CD8-positive, alpha-beta memory T cell (primary cell): ENCODE measurements at places on chromosomes 11 and 22.

DNA sequence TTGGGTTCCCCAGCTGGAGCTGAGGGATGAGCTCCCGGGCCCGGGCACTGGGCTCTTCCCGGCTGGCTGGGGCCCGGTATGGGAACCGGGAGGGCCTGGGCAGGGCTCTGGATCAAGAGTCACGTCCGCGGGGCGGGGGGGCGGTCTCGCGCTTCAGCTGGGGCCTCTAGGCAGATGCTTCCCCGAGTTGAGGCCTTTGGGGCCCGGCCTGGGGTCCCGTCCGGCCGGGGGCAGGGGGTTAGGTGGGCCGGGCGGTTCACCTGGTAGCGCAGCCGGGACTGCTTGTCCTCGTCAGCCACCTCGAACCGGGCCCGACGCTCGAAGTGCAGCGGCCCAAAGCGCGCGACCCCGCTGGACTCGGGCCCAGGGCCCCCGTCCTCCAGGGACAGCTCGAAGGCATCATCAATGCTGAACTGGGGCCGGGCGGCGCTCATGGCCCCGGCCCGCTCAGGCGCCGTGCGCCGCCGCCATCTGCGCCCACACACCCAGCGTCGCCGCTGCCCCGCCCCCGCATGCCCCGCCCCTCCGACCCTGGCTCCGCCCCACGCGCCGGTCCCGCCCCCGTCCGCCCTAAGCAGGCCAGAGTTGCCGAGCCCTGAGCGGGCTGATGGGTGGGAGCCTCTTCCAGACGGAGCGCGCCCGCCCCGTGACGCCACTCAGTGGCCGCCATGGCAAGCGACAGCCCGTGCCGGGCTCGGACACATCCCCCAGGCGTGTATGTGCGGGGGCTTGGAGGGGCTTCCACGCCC is at the start of gene TMEM134:
Gene TMEM134 (minus strand): TSS at position 493 of the 749 bp plus-strand sequence. CDS start 59 bp downstream, at position 434.
- DNase-seq: peak; percentile 87

- DNase-seq: no peak
These were observed 106.8 kb downstream of the GRAMD1B start for GRCh38 chr11:123536690-123537437.

DNA sequence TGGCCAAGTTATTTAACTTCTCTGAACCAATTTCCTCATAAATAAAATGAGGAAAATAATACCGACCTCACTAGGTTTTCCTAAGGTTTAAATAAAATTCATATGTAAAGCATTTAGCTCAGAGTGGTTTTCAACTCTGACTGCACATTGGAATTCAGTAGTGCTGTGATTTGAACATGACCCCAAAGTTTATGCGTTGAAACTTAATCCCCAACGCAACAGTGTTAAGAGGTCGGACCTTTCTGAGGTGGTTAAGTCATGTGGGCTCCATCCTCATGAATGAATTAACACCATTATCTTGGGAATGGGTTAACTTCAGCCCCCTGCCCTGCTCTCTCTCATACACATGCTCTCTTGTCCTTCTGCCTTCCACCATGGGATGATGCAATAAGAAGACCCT is 322.2 kb downstream of the AASDHPPT start:
- DNase-seq: no peak

DNA sequence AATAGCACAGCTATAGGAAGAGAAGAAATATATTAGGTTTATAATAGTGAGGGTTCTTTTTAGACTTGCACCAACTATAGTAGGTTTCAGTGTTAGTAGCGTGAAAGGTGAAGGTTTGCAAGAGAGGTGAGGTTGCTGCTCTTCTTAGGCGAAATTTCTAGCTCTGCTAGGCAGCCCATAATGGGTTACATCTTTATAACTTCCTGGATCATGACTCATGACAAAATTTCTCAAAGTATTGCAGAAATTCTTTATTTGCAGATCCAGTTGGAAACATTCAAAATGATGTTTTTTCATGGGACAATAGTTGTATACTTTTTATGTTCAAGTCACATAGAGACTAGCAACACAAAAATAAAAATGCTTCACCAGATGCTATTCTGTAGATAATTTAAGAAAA is 260.0 kb downstream of the SOX6 start:
- no peak for DNase-seq

DNA sequence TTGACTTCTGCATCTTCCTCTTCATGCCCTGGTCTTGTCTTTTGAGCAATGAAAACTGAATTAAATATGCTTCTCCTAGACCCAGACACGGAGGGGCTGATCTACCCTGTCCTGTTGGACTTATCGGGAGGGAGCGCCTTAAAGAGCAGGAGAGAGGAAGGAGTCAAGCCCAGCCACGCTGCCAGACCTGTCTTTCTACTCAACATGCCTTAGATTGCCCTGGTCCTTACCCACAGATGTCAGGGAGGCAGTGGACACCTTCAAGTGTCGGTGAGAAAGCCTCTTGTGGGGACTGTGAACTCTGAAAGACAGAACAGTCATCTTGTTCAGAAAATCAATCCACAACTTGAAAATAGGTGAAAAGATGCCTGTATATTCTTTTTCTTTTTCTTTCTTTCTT is 61.8 kb downstream of the IRAG1 start:
- no peak for DNase-seq

DNA sequence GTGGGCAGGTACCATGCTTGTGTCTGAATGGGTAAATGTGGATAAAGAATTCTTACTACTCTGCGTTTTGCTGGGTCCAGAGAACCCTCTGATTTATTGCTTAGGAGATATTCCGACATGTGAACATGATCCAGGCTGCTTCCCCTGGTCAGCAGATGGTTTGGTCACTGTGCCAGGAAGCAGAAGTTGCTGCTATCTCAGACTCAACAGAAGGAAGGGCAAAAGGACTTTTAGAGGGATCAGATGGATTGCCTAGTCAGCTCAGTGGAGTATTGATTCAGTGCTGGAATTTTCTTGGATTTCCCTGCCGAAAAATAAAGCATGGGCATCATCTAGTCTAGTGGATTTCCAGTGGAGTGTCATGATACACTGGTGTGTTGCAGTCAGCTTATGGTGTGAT is 440.1 kb downstream of the NTM start:
- no peak for DNase-seq

GRCh38 chr11:44004452-44005062 is 43.2 kb upstream of the ACCSL start:
- no peak for DNase-seq

DNA sequence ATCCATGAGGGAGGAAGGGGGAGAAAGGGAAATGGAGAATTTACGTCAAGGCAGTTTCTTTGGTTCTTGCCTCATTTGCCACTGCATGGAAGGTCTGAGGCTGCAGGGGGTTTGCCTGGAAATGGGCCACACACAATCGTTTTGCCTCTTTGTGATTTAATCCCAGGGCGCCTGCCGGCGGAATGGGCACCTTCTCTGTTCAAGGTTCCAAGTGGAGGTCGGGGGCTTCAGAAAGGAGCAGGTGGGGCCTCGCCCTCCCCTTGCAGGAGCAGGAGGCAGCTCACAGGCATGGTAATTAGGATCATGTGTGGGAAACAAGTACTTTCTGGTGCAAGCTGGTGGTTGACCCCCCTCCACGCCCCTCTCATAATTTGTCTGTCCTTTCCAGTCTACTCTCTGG is 29.9 kb downstream of the MPPED1 start:
- DNase-seq: no peak

DNA sequence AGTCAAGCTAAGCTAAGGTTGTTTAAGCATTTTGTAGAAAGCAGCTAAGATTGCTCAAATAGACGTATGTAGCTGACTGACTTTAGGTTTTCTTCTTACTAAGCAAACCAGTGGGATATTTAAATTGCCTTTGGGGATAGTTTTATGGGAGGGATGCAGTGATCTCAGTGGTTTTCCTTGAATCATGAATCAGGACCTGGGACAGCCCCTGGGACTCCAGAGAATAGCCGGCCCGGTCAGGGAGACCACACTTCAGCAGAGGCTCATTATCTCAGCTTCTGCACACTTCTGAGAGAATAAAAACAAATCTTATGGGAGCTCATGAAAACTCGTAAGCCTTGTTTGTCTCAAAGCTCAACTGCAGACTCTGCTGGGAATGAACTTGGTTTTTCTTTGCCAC is at the start of gene OR9I1:
Gene OR9I1 (minus strand): TSS at position 62 of the 400 bp plus-strand sequence. CDS start 6,086 bp downstream, outside the sequence.
- no peak for DNase-seq

DNA sequence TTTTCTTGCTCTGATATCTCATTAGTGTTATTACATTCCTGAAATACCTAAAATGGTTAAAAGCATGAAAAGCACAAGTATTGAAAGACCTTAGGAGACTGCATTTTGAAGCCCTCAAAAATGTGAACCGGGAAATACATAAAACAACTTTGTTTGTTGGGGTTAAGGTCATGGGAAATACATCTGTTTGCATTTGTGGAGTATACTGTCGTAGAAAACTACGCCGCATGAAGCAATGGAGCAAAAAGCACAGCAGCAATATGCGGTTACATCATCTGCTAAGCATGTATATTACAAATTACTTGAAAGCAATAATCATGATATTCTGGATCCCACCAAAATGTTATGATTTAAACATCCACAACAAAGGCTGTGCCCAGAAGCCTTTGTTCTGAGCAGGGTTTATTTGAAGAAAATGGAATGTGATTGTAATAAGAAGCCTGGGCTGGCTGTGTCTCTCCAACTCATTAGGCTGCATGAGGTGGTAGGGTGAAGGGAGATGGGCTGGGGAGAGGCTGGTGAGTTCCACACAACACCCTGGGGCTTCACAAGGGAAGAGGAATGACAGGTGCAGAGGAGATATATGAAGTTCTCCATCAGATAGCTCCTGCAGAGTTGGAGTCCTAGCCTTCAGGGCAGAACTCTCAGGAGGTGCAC is 64.7 kb upstream of the LIN7C start:
- no peak for DNase-seq

GRCh38 chr22:36769541-36770512 is 6.1 kb downstream of the IFT27 start:
- DNase-seq: no peak

- no peak for DNase-seq
These were observed 99.9 kb downstream of the MED15 start for GRCh38 chr22:20607157-20607907.

DNA sequence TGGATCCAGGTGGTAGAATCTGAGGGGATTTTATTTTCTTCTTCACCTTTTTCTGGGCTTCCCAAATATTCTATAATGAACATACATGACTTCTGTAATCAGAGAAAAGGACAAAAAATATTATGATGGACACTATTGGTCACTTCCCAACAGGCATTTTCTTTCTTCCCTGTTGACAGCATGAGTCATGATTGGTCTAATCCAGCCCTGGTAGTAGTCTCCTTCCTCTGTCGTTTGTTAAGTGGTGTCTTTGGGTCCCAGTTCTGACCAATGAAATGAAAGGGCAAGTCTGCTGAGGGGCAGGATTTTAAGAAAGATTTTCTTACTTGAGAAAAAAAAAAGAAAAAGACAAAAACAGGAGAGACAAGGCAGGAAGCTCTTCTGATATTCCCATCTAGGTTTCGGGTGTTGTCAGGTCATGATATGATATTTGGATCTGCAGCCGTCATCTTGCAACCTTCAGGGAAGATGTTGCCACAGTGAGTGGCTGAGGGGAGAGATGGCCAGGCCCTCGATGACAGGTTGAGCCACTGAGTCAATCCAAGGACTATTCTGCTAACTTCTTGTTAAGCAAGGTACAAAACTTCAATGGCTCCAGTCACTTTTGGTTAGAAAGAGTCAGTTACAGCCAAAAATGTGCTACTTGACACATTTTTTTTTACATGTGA is 23.3 kb upstream of the PLEKHB1 start:
- DNase-seq: no peak

GRCh38 chr11:59186130-59186594 is 14.2 kb downstream of the DTX4 start:
- peak; percentile 35 for DNase-seq

GRCh38 chr11:86673872-86674750 is 1.7 kb upstream of the ME3 start:
- no peak for DNase-seq

- no peak for DNase-seq
These were observed 30.0 kb upstream of the SYT7 start for GRCh38 chr11:61610905-61611304.

DNA sequence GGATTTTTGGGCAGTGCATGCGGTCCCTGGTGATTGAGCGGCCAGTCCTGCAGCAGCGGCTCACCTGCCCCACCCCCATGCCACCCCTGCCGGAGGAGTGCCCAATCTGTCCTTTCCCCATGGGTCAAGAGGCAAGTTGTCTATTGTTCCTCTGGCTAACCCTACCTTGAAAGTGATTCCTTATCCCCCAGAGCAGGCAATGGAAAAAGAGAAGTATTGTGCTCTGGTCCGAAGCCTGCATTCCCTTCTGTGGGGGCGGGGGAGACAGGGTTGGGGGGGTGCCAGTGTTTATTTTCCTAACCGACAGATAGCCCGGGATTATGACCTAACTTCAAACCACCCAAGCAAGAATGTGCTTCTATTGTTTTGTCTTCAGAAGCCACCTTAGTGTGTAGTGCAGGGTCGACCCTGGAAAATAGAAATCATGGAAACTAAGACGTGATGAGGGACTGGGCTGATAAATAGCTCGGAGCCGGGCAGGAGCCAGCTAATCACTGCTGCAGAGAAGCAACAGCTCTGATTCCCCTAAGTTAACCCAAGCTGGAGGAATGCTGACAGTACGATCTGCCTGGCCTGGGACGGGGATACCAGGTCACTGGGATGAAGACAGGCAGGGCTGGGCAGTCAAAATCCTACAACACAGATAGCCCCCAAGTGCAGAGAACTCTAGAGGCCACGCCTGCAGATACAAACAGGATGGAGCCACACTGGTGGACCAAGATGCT is 38.7 kb upstream of the ATXN10 start:
- DNase-seq: no peak

GRCh38 chr11:76251226-76251575 is 44.9 kb upstream of the WNT11 start:
- no peak for DNase-seq

GRCh38 chr11:121570453-121570852 is 117.7 kb upstream of the SORL1-AS1 start:
- DNase-seq: no peak

DNA sequence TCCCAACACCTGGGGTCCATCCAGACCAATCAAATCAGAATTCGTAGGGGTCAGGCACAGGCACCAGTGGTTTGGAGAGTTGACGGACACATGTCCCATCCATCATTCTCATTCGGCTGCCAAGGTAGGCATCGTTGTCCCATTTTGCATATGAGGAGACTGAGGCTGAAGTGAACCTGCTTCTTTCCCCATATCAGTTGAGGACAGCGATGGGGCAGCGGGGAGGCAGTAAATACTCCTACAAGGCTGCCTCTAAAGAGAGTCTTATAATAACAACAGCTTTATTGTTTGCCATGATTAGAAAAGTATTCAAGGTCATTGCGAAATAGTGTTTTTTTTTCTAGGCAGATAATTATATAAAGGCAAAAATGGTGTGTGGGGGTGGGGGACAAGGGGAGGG is 1.6 kb upstream of the BEST1 start:
- DNase-seq: no peak

GRCh38 chr11:116853461-116854073 is 16.1 kb upstream of the APOA1 start:
- DNase-seq: peak; percentile 80
